Fibroblast of the conjunctiva (primary cell): ENCODE measurements at places on chromosomes 6 and 20.

DNA sequence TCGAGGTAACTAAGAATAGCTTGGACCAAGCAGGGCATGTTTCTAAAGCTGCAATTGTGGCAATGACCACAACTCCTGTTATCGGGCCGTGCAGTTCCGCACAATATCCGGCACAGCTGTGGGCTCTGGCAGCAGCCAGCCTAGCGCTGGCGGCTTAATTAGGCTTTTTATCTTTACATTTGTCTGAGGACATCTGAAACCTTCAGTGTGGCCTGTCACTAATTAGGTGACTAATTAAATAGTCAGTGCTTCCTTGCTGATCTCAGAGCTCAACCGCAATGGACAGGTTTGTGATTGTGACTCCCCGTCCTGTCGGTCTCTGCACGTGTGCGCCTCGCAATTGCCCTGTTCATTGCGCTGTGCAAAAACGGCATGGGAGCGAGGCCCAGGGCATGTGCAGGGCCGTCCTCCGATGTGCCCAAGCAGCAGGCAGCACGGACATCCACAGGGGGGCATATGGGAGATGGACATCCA lies 134.8 kb upstream of the INSM1 start:
- no peak for DNase-seq

DNA sequence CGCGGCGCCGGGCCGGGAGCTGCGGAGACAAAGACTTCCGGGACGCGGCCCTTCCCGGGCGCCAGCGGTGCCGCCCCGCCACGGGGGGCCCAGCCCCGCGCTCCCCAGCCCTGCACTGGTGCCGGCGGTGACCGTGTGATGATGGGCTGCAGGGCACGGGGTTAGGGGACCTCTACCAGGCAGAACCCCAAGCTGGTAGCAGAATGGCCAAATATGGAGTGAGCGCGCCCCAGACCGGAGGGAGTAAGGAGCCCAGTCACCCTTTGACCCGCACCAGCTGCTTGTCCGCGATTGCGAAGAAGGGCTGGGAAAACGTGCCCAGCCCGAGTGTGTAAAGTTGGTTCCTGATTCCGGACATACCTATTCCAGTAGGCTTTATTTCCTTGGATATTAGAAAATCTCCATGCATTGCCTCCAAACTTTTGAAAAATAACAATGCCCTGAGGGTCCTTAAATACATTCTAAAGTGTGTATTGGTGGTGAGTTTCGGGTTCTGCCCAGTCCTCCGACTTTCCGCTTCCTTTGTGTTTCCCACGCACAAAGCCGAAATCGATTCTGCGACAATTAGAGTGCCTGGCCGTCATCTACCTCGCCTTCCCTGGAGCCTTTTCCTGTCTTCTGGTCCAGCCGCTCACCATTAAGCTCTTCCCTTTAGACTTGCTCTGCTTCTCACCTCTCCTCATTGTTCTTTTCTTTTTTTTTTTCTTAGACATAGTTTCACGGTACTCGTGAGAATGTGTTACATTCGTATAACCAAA lies 1.1 kb downstream of the ABRACL start:
- no peak for DNase-seq

DNA sequence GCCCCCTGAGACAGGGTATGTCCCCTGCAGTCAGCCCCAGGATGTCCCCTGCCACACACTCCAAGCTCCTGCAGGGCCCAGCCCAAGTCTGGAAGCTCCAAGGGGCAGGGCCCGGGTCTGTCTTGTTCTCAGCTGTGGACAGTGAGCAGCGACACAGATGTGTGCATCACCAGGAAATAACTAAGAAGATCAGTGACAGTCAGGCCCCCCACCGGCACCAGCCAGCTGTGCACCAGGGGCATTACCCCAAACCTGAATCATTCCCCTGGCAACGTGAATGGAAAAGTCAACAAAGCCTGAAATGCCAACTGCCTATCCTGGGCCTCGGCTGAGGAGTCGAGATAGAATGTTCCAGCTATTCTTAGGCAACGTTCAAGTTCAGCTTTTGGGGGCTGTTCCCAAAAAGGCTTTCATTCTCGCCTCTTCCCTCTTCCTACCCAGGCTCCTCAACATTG lies 105.0 kb downstream of the PREX1 start:
- DNase-seq = peak; percentile 18

DNA sequence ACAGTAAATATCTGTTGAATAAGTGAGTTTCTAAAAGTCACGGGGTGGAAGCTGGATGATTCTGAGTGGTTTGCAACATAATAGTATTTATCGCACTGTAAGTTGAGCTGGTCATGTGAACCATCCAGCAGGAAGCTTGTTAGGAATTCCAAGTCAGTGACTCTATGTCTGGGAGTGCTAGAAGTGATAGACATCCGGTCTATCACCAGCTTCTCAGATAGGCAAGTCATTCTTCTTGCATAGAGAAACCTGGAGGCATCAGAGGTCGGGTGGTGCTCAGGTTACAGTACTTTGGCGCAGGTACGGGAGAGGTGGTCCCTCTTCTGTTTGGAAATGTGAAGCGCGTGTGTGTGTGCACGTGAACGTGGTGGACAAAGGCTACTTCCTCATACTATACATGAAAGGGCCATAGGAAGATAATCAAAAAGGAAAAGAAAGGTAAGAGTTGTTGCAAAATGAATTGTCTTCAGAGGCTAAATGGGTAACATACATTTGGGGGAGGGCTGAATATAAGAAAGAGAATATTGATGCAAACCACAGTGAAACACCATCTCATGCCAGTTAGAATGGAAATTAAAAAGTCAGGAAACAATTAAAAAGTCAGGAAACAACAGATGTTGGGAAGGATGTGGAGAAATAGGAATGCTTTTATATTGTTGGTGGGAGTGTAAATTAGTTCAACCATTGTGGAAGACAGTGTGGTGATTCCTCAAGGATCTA lies 299.3 kb upstream of the ZFP64 start:
- no peak for DNase-seq

- no peak for DNase-seq
These were observed 12.8 kb upstream of the FANCE start for GRCh38 chr6:35439308-35439707.
